ENCODE measurements at places on chromosomes 7 and 10. TPM values are rescaled to one million over a fixed set of nuclear protein-coding genes. Genes with fewer than 3 reads are reported as not detected.

GRCh38 chr10:12409613-12410012 lies 60.3 kb downstream of the CAMK1D start:
- DNase-seq, result no peak

GRCh38 chr10:62021128-62021665 lies 119.7 kb downstream of the ARID5B start:
- DNase-seq, result no peak

GRCh38 chr7:110637252-110637651 lies 453.7 kb upstream of the LRRN3 start:
- DNase-seq, result no peak

CPED1 gene
- total RNA-seq, result 44.4 TPM

DNA sequence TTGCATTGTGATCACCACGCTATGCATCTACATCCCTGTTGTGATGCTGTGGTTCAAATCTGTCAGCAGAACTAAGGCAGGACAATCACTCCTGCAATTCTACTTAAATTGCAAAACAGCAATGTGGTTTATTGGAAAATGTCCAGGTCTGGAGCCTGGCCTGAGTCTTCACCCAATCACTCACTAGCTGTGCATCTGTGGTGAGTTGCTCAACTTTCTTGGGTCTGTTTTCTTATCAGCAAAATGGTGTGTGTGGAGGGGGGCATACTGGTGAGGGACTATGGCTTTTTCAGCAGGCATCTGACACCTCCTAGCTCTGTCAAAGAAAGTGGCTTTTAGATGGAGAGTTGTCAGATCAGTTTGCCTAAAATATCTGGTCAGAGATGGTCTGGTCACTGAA lies 108.3 kb upstream of the FEZF1 start:
- no peak for DNase-seq

- DNase-seq, result peak; percentile 80
Measured at GRCh38 chr10:112363696-112364688, 9.9 kb upstream of the ACSL5 start.

DNA sequence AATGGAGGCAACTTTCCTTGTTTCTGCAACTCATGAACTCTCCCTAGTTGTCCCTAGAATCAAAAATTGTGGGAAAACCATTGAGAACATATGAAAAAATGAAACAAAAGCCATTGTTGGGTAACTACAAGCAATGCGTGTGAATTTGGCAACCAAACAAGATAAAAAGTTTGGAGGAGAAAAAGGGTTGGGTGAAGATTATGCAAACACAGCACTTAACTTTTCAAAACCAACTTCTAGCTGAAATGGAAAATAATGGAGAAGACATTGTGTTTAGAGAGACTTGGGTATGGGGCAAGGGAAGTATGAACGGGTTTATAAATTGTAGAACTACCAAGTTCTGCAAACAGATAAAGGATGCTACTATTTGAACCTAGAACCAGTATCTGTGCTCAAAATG lies 89.0 kb upstream of the SVIL start:
- no peak for DNase-seq

APBB1IP gene
- total RNA-seq, result 37.2 TPM

DNA sequence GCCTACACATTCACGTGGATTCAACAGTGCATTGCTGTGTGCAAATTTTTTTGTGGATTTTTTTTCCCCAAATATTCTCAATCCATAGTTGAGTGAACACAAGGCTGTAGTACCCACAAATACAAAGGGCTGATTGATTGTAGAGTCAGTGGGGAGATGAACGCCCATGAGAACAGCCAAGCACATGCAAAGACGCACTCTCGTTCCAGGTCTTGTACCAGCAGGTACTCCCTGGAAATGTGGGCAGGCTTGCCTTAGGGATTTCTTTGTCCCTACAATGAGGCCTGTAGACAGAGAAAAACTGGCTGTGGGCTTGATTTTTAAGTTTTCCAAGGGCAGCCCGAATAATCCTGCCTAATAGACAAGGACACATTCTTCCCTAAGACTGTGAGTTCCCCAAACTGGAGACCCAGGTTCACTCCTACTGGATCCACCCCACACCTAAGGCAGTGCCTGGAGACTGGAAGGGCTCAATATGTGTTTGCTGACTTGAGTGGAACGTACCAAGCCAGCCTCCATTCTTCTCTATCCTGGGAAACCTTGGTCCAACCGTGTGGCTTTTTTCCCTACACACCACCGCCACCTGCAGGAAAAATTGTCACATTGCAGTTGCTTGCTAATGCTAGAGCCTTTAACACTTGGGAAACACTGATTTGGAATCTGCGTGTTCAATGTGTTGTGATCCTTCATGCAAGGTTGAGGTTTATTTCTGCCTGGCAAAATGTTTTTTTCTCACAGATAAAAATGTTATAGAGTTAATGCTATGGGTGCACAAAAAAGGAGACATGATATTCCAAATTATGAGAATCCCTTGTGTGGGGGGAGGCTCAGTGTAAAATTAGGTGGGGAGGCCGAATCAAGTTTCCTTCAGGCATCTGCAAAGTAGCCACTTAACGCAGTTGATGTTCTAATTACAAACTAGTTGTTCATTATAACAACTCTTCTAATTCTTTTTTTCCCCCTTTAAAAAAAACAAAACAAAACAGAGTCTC lies 49.3 kb downstream of the PPP1R17 start:
- DNase-seq, result no peak

FFAR4 gene
- total RNA-seq, result 2.3 TPM

DNA sequence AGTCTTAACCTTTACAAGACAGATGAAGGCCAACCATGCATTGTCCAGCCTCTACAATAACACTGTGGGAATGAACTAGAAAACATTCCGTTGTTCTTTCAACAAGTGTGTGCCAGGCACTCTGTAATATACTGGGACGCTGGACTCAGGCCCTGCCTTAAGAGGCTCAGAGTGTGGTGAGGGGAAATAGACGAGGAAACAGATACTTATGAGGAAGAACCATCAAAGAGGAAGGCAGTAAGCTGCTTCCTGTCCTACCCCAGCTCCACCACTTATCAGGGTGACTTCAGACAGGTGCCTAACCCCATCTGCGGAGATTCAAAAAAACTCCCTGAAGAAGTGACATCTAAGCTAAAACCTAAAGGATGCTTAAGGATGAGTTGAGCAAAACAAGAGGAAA lies 8.9 kb upstream of the TRIM8 start:
- DNase-seq, result no peak

AQP1 gene
- 140 TPM for total RNA-seq

DNA sequence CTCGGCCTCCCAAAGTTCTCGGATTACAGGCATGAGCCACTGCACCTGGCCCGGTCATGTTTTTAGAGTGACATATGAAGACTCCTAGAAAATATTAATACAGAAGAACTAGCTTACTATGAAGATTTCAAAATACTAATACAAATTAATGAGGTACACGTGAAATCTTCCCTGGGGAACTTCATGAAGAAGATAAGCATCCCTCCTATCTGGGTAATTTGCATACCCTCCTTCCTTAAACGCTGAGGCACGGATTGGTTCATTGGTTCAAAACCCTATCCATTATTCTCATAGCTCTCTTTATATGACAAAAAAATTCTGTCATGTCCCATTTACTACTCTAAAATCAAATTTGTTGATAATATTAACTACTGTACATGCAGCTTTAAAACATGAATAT lies 224.8 kb upstream of the KLF14 start:
- no peak for DNase-seq

GRCh38 chr10:124289851-124290795 lies 128.6 kb downstream of the OAT start:
- peak; percentile 88 for DNase-seq

DNA sequence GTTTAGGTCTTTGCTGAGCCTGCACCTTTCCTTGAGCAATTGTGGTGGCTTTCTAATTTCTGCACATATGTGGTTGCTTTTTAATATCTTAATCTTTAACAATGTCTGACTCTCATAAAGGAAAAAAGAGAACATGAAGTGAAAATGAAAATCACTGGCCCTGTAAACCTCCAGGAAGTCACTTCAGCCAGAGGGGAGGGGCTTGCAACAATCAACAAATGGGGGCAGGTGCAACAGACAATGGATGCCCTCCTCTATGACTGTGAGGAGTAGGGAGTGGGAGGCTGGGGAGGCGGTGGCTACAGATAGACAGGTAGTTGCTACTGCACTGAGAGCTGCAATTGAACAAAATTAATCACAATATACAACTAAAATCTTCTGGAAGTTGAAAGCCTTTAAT lies 1377.4 kb downstream of the XPNPEP1 start:
- no peak for DNase-seq

RPEL1 gene
- total RNA-seq, result not detected

- no peak for DNase-seq
Measured at GRCh38 chr10:14536241-14537213, 205.8 kb upstream of the FRMD4A start.

TMEM254 gene
- total RNA-seq, result 17.8 TPM

DNA sequence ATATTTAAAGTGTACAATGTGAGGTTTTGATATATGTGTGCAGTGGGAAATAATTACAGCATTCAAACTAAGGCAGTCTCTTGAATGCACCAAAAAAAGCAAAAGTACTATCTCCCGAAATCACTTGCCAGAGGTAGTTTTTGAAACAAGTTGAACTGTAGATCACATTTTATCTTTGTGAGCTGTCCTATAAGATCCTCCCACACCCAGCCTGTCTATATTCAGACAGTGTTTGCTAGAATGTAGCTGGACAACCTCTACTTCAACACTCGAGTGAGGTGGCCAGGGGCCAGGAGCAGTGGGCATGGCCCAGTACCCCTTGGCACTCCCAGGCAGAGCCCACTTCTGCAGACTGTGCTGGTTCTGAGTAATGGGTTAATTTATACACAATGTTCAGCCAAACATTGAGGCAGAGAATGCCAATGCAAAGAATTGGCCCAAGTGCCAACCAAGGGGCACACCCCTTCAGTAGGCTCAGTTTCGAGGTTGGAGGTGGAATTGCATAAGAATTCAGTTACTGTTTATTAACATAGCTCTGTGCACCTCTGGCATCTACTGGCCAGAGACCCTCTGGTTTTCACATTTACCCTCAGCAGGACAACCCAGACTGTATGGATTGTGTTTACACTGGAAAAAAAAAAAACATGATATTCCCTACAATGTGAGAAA lies 70.5 kb downstream of the AHR start:
- no peak for DNase-seq

PLEKHS1 gene
- 0.13 TPM for total RNA-seq

GOLGA7B gene
- total RNA-seq, result 0.32 TPM

GRCh38 chr7:148334441-148334956 lies 256.1 kb upstream of the C7orf33 start:
- no peak for DNase-seq

DNA sequence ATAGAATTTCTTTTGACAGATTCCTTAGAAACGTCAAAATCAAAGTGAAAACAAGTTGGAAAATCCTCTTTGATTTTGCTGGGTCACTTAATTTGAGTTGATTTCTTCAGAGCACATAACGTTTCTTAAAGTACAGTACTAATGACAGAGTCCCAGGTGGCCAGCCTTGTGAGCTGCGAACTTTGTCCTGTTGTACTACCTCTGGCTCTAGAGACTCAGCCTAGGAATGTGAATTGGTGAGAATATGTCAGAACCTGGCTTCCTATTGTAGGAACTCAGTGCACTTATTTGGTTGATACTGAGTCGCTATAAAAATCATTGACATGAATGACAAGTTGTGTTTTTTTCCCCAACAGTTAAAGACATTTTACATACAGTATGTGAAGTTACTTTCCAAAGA lies 20.2 kb downstream of the SDK1 start:
- DNase-seq, result no peak

CALCR gene
- 0.51 TPM for total RNA-seq

ZNF503 gene
- total RNA-seq, result 16.8 TPM

DNA sequence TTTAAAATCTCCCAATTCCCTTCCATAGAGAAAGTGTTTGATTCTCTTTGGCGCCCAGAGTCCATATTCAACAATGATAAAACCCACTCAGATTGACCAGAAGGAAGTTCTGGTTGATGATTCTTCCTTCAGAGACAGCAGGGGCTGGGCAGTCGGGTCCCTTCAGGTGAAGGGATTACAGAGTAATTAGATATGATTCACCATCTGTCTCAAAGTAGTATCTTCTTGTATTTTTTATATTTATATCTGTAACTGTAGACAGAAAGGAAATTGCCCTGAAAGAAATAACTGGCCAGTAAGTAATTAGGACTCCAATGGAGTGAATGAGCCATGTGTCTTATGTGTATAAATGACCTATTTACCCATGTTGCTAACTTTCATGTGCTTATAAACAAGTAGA lies 156.0 kb downstream of the PLCE1 start:
- no peak for DNase-seq

DNA sequence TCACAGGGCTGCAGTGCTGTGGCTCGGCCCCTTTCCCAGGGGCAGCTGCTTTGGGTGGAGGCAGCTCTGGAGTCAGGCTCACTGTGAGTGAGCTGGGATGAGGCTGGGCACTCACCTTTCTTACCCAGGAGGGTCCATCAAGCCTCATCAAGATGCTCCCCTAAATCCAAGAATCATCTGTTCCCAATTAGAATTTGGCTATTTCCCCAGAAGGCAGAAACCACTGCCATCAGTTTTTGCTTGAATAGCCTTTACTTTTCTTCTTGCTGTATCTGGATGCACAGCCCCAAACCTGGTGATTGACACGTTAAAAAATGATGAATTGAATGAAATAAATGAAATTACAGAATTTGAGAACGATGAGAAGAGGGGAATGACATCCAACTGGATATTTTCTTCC lies 74.3 kb upstream of the LYZL1 start:
- no peak for DNase-seq

GRCh38 chr7:47553309-47553708 lies 28.6 kb downstream of the TNS3 start:
- DNase-seq, result no peak

GRCh38 chr10:22856444-22857074 lies 71.3 kb upstream of the ARMC3 start:
- no peak for DNase-seq

DNA sequence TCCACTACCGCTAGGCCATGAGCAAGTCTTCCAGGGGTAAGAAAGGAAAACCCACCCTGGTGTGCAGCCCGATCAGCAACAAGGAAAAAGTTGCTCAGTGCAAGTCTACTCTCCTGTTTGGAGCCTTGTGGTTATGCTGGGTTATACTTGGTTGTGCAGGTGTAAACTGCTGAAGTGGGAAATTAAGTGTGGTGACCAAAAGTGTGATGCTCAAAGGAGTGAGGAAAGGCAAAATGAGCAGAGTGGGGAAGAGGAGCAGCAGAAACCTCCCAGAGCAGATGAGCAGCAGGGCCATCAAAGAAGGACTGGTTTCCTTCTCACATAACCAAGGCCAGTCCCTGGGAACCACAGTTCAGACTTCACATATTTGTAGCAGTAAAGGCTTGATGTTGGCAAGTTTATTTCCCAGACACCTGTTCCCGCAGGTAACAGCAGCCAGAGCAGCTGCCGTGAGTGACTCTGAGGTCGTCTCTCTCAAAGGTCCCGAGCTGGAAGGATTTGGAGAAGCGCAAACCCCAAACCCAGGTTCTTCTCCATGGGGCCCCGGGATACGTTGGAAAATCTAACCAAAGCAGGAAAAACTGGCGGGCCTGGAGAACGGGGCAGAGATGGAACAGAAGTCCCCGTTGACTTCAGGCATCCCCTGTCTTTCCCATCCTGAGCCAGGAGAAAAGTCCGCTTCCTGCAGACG lies 607 bp upstream of the SMO start:
- DNase-seq, result no peak

All from mesenteric fat pad (tissue), 1 donor.